ENCODE measurements at places on chromosomes 3 and 15.

DNA sequence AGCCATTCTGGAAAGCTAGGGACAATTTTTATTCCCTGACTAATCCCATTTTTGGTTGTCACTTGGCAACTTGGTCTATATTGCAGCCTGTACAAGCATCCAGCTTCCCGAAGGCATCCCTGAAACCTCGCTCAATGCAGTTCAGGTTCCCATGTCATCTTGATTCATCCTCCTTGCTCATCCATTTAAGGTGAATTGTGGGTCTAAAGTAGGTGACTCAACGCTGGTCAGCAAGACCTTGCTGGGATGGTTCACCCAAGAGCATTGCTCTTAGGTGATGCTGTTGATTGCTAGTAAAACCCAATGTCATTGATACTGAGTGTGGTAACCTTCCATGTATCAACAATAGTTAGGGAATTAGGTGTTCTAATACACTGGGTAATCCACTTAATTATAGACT, 13.1 kb upstream of the RAB8B start:
- no peak for DNase-seq

- no peak for DNase-seq
These were observed 12.3 kb upstream of the PDZRN3 start for GRCh38 chr3:73637042-73637441.

- no peak for DNase-seq
These were observed 122.2 kb upstream of the FGF7 start for GRCh38 chr15:49300856-49301255.

GRCh38 chr3:24287755-24288450, 206.7 kb downstream of the THRB start:
- DNase-seq = no peak

DNA sequence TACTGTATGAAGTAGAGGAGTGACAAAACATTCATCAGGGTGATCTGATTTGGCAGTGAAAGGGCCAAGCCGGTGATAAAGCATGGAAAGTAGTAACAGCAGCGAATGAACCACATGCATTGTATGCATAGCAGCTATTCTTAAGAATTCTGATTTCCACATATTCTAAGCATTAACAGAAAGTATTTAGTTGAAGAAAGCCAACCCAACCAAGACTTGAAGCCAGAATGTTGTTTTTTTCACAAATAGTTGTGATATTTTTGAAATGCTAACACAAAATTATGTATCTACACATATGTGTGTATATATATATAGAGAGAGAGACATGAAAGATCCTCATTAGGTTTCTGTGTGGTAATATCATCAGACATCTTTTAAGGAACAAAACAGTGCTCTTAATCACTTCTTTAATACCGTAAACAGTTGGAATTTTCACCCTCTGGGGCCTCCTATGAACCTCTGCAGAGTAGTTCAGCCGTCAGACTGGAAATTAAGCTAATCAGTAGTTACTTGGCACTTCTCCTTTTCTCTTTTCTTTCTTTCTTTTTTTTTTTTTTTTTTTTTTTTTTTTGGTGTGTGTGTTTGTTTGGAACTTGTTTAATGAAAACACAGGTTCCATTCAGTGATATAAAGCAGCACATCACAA, 139.6 kb downstream of the CMSS1 start:
- DNase-seq = no peak

GRCh38 chr3:66487465-66487864, 13.4 kb downstream of the LRIG1 start:
- DNase-seq = no peak

DNA sequence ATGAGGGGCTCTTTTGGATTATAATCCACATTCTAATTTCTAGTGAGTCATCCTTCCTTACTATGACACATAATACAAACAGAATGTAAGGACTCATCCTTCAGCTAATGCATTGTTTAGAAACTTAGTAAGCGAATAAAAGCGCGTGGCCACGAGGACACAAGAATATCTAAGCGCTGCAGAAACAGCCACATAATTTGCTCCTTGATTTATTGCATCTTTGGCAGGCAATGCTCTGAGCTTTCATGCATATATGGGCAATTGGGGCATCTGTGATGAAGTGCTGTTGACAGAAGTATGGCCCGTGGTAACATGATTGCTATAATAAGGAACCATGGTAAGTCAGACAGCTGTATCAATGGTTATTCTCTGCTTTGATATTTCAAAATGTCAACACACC, 191.3 kb upstream of the ZNF385D start:
- no peak for DNase-seq

DNA sequence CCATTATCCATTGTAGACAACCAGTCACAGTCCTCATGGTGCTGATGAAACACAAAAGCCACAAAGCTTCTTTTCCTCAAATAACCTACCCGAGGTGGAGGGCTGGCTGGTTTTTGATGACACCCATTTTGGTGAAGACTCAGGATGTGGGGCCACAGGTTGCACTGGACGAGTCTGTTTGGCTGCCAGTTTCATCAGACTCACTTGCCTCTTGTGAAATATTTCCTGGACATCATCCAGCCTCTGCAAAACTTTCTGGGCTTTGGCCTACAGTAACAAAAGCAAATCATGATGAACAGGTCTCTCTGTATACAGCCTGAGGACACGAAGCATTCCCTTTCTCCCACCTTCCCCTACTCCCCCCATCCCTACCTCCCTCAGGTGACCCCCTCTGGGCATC, 42.2 kb downstream of the B3GNT5 start:
- no peak for DNase-seq

DNA sequence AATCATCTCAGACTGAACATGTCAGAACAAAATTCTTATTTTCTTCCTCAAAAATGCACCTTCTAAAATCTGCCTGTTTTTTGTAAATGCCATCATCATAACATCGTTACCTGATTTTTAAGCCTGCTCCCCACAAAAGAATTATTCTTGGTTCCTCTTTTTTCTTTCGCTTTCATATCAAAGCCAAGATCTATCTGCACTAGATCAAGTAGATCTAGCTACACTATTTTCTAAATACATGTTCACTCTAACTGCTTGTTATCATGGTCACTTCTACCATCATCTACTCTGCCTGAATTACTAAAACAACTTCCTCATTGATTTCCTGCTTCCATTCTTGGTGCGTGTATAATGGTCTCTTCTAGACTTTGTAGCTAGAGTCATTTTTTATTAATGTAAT, 217.7 kb downstream of the ARPP21 start:
- no peak for DNase-seq

DNA sequence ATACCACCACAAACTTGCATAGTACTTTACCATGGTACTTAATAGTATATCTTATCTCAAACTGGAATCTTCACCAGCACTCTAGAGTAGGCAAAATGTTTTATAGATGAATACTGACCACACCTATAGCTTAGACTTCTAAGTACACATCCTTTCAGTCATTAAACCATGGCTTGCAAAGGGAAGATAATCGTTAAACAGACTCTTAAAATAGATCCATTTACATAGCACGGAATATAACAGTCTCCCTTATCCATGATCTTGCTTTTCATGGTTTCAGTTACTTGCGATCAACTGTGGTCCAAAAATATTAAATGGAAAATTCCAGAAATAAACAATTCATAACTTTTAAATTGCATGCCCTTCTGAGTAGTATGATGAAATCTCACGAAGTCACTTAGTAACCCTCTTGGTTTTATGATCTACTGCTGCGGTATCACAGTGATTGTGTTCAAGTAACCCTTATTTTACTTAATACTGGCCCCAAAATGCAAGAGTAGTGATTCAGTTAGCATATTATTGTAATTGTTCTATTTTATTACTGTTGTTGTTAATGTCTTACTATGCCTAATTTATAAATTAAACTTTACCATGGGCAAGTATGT, 111.4 kb downstream of the HERC1 start:
- no peak for DNase-seq

GRCh38 chr3:11186318-11186692, 32.0 kb downstream of the HRH1 start:
- no peak for DNase-seq

DNA sequence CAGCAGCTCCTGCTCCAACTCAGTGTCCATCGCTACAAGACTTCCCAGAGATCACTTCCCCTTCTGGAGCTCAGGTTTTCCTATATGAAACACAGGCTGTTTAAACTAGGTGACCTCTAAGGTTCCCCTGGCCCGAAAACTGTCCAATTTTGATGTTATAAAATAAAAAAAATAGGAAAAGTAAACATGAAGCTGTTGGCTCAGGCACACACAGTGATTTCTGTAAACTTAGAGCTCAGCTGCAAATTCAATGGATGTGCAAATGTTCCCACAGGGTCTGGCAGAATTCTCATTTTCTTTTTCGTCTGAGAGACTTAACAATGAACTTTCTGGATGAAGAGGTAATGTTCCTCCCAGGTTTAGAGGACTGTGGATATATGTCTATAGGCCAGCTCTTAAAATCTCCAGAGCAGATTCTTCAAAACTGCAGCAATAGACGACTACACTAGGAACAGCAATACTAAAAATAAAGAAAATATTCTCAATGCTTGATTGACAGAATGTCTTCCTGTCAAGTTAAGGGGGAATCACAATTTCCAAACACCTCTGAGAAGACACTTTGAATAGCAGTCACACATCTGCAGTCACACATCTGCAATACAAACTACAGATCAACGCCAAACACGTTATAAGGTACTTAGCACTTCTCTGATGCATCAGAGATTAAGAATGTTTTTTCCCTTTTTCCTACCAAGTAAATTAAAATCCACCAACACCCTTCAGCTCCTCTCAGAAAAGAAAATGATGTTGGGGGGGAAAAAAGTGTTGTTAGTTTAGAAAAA, 2.8 kb downstream of the NUP210 start:
- no peak for DNase-seq
